ENCODE measurements at places on chromosomes 4 and X.

DNA sequence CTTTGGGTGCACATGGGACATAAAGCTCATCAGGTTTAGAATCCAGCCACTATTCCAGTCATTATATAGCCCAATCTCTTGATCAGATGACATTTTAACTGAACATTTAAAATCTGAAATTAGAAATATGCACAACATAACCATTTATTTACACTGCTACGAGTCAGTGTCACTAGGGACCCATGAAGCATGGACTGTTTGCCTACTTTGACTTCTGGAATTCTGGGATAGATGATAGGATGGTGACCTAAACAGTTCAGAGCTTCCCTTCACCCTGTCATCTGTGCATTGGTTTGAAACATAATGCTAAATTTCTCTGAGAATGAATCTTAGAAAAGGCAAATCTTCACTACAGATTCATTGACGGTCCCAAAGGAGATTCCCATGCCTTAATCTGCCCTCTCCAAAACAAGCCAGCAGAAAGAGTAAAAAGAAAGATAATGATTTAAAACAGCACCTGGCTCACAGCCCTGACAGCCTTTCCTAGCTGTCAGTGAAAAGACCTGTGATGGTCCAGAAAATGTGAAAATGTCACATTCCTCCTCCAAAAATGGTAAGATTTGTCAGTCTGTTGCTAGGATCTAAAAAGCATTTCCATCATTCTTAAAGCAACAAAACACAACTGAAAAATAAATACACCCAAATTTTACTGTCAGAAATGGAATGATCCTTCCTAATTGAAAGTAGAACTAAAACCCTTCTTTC is 18.9 kb upstream of the HERC3 start:
- no peak for DNase-seq

- no peak for DNase-seq
Observed at GRCh38 chr4:108047199-108047598, 57.5 kb downstream of the HADH start.

- no peak for DNase-seq
Observed at GRCh38 chr4:107050525-107051135, 14.5 kb upstream of the DKK2 start.

- DNase-seq = no peak
Observed at GRCh38 chr4:153497988-153498967, 32.1 kb downstream of the TMEM131L start.

- DNase-seq = no peak
Observed at GRCh38 chr4:129362691-129363274, 266.8 kb downstream of the C4orf33 start.

DNA sequence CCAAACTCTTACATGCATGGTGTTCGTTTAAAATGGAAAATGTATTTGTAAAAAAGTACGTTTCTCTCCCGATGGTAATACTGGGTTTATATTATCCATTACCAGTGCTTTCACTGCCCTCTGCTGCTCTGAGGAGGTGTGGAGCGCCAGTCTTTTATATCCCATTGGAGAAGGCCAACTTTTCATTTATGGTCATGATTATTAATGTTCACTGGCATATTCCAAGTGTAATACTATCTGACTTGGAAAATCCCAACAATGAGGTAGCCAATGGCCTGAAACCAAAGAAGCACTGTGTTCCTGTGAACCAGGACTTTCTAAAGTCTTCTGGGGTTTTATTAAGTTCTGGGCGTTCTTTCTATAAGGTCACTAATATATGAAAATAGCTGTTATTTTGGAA is 80.7 kb downstream of the SYNPO2 start:
- DNase-seq = no peak

- DNase-seq = peak; percentile 49
Observed at GRCh38 chr4:186486172-186486571, 69.2 kb downstream of the MTNR1A start.

DNA sequence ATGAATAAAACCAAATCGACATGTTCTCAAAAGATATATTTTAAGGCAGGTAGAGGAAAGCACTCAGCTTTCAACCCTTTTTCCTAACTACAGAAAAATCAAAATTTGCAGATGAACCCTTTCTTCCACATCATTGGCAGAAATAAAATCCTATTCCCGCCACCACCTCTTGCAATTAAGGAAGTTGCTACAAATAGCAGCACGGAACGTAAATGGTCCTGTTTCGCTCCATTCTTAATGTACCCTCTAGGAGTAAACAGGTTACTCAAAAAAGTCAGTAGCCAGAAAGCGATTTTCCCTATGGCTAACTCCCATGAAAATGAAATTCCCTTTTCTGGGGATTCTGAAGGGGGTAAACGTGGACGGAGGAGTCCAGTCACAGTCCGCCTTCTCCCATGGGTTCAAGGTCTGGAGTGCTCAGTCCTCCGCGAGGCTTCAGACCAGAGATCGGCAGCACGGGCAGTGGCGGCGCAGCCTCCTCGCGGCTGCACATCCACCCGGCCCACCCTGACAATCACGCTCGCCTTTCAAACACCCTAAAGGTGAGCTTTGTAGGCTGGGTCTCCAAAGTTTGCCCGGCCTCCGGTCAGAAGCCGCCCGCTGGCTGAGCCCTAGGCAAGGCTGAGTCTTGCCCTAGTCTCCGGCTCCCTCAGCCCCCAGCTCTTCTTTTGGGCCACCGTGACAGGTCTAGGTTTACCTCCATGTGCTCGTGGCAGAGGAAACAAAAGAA is 1.8 kb downstream of the ATP11C start:
- DNase-seq = peak; percentile 57

DNA sequence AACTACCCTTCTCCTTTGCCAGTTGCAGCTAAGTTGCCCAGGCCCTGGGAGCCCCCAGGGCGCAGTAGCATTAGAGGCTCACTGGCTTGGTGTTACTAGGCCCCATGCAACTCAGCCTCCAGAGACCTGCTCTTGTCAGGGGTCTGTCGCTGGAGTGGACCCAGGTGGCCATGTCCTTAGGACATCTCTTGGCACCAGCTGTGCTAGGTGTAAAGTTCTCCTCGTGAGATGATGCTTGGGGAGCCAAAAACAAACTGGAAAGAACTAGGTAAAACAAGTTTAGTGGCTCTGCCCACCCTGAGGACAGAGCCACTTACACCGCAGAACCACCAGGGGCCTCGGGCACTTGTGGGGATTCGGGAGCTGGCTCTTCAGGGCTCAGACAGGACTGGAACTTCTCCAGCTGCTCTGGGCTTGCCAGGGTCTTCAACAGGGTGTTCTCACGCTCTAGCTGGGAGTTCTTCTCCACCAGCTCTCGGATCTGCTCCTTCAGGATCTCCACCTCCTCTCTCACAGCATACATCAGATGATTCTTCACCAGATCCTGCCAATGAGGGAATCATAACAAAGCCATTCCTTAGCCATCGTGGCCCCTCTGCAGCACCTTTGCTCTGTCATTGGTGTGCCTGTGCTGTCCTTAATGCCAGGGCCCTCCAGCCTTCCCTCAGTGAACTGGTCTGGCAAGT is 61.2 kb downstream of the TSC22D3 start:
- DNase-seq = peak; percentile 60

DNA sequence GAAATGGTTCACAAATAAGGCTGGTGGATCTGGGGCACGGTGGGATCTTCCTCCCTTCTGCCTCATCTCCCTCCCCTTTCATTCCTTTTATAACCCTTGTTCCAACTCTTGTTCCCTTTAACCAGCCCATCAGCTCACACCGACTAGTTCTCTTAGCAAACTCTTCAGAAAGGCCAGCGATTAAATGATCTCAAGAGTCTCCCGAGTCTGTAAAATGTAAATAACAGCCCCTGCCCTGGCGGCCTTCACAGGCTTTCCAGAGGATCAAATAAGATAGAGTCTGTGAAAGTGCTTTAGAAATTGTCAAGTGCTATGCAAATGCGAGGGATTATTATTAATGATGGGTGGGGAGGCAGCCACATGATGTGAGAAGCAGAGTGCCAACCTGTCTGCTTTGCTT is 27.1 kb downstream of the TSC22D3 start:
- DNase-seq = no peak

GRCh38 chrX:44871114-44871645 is 1.8 kb upstream of the KDM6A start:
- peak; percentile 51 for DNase-seq

DNA sequence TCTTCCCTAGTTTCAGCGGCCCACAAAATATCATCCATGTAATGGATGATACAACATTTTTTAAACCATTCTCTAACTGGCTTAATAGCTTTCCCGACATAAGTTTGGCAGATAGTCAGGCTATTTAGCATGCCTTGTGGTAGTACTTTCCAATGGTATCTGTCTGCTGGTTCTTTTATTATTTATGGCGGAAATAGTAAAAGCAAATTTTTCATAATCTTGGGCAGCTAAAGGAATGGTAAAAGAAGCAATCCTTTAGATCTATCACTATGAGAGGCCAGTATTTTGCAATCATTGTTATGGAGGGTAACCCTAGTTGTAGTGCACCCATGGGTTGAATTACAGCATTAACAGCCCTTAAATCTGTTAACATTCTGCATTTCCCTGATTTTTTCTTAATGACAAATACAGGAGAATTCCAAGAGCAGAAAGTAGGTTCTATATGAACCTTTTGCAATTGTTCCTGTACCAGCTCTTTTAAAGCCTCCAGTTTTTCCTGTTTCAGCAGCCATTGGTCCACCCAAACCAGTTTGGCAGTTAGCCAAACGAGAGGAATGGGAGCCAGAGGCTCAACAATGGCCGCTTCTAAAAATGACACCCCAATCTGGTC is 14.3 kb upstream of the HSD17B11 start:
- no peak for DNase-seq

GRCh38 chr4:21517126-21517859 is 431.3 kb downstream of the KCNIP4 start:
- DNase-seq = no peak

- no peak for DNase-seq
Observed at GRCh38 chr4:67632492-67632891, 68.5 kb downstream of the UBA6 start.

GRCh38 chr4:38068107-38068506 is 107.9 kb downstream of the PTTG2 start:
- peak; percentile 68 for DNase-seq

DNA sequence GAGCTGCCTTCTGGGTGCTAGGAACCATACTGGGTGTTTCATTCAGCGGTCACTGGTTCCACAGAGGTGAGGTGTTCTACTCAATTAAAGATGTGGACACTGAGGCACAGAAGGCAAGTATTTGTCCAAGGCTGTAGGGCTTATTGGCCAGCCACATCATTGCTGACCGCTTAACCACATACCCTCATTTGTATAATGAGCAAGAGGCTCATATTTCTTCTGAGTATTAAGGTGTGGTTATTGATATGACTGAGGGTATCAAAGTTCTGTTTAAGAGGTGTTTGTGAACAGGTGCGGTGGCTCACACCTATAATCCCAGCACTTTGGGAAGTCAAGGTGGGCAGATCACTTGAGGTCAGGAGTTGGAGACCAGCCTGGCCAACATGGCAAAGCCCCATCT is 14.3 kb downstream of the RNF4 start:
- DNase-seq = no peak

GRCh38 chr4:15720851-15721250 is 18.0 kb downstream of the BST1 start:
- no peak for DNase-seq

GRCh38 chr4:42655921-42656678 is 805 bp downstream of the ATP8A1 start:
- peak; percentile 73 for DNase-seq

- peak; percentile 62 for DNase-seq
Observed at GRCh38 chrX:39196192-39197102, 395.2 kb downstream of the MID1IP1 start.

- peak; percentile 56 for DNase-seq
Observed at GRCh38 chrX:76428243-76429130, 977 bp downstream of the MAGEE1 start.

DNA sequence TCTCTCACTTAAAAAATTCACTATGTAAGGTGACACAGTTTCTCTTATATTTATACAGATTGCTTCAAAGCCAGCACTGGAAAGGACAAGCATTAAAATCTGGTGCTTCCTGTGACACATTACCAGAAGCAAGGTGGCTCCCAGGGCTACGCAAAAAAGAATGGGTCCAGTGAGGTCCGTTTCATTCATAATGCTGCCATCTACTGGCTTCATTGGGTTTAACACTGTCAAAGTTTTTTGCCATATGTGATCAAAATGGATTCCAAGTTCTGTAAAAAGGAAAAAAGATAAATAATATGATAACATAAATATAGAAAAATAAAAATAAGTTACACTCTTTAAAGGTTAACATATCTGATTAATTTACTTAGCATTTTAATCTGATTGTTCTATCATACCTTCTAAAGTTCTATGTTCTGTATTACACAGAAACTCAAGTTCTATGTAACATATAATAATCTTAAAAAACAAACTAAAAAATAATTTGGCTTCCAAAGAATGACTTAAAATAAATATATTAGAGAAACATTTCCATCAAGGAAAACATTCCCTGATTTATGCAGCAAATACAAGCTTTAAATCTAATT is 22.1 kb downstream of the YIPF7 start:
- peak; percentile 62 for DNase-seq

DNA sequence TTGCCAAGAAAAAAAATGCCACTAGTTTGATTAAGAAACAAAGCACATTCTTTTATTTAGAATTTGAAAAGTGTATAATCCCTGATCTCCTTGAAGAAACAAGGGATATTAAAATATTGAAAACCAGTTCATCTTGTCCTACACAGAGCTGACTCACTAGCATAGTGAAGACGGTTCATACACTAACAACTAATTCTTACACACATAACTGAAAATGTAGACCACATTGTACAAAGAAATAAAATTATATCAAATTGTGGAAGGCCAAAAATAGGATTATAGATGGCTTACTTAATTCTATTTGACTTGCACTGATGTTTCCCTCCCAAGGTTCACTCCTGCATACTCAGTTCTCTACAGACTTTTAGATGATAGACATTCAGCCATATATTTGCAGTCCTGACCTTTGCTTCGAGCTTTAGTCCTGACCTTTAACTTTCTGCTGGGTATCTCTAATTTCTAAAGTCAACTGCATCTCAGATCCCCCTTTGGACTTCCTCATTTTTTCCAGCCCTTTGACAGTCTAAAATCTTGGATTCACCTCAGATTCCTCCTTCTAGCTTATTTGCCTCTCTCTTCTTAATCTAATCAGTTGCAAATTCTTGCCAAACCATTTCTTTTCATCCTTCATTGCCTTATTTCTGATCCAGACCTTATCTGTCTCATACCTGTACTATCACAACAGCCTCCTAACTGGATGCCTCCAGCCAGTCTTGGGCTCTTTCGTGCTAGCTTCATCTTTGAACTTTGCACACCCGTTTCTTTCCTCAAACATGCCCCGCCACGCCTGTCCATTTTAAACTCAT is 4.5 kb upstream of the WWC2 start:
- DNase-seq = no peak
